NCI-H1694 (cell line): ENCODE measurements at places on chromosomes 6 and 20.

- no peak for DNase-seq
Measured at GRCh38 chr6:106614592-106615257, 14.6 kb downstream of the RTN4IP1 start.

- no peak for DNase-seq
Measured at GRCh38 chr6:99350573-99350972, 1.1 kb upstream of the FAXC start.

DNA sequence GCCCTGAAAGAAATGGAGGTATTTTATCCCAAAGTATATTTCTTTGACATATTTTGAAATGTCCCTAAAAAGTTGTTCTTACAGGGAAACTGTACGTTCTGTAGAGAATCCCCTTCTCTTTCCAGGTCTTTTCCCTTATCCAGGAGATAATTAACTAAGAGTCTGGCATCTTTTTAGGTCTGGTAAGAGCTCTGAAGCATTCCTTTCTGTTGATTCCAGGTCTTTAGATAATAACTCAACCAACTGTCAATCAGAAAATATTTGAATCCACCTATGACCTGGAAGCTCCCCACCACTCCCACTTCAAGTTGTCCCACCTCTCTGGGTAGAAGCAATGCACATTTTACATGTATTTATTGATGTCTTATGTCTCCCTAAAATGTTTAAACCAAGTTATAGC is 26.0 kb upstream of the CENPW start:
- DNase-seq = no peak

GRCh38 chr20:58146081-58146745 is 82.2 kb downstream of the ANKRD60 start:
- DNase-seq = no peak

- DNase-seq = no peak
Measured at GRCh38 chr20:46713957-46714834, 4.7 kb downstream of the SLC2A10 start.

DNA sequence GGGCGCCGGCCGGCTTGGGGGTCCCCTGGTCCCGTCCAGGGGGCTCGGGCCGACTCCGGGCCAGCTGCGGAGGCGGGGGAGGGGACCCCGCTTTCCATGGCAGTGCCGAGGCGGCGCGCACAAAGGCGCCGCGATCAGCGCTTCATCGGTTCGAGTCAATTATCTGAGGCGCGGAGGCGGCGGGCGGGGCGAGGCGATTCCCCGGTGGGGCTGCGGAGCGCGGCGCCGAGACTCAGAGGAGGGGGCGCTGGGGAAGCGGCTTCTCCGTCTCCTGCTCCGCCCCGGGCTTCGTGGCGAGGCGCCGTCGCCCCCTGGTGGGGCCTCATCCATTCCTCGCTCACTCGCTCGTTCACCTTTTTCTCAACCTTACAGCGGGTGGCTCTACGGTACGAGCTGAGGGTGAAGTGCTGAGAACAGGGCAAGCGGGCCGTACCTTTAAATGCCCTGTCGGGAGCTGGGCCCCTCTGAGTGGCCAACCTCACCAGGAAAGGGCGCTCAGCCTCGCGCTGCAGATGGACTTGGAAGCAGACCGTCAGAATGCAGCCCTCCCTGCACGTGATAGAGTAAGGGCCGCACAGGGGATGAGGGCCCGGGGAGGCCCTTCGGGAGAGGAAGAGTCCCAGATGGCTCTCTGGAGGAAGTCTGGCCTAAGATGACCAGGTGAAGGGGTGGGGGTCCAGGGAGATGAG is 39.9 kb downstream of the SLC52A3 start:
- DNase-seq = peak; percentile 60

DNA sequence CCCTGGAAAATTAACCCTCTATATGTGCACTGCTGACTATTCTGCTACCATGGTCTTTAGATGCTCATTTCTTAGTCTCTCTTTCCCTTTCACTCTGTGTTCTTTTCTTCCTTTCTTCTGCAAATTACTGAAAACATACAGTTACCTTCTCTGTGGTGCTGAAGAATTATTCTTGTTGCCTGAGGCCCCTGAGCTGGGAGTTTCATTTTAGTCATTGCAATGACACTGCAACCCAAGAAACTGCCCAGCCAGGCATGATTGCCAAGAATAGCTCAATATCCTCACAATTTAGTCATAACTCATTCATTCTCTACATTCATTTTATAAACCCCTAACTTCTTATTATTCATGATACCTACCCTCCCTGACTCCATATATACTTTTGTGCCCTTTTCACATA is 245.8 kb upstream of the RAB32 start:
- no peak for DNase-seq

DNA sequence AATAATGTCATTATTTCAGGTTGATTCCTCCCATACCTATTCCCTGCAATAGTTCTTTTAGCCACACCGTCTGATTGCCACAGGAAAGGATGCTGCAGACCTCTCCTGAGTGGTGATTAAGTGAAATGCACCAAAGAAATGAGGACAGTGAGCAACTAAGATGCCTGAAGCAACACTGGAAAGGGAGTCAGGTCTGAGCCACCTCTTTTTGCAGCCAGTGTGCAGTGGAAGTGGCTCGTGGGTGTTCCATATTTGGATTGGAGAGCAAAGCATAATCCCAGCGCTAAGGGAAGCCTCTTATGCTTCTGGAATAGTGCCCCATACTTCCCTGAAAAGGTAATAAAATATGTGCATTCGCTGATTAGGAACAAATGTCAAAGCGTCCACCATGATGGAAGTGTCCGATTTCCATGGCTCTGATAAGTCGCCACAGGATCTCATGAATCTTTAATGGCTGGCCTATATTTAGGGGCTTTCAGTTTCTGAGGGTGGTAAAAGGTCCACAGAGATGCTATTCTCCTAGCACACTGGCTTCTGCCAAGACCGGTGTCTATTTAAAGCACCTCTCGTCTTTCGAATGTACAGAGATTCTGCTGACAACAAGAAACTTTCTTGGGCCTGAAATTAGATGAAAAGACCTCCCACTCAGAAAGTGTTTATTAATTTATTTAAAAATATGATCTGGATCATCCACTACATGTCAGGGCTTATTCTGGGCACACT is 253.9 kb downstream of the SLC24A3 start:
- DNase-seq = no peak

GRCh38 chr20:53741726-53742028 is 148.0 kb upstream of the ZNF217 start:
- DNase-seq = no peak

- DNase-seq = no peak
Measured at GRCh38 chr20:32945710-32946221, 58.5 kb downstream of the SUN5 start.

- no peak for DNase-seq
Measured at GRCh38 chr6:149079911-149080491, 237.5 kb upstream of the TAB2 start.

DNA sequence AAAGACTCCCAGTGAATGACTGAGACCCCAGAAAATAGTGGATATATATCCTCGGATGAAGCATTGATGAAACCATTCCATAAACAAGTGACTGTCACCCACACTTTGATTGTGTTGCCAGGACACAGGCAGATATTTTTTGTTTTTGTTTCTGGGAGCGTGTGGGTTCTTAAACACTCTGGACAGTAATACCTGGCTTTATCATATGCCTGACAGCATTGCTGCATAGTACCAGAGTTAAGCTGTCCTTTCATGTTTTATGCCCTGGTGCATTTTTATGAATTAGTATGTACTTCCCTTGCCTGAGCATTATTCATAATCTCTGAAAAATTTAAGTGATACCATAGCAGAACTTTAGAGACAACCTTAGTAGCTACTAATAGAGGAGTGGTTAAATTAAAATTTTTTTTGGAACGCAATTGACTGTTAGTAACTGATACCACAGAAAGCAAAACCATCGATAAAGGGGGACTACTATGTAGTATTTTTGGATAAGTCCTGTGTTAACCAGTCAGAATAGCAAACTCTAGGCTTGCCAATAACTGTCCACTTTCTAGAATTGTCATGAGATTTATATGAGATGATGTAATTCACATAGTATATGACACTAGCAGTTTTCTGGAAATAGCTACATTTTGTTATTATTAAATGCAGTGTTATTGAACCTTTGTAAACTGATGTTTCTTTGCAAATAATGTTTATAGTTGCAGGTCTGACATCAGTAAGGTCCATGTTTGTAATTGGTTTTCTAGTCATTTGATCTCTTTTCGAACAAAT is 30.4 kb downstream of the SENP6 start:
- no peak for DNase-seq

GRCh38 chr6:125528621-125529041 is 220.8 kb upstream of the HEY2 start:
- no peak for DNase-seq

DNA sequence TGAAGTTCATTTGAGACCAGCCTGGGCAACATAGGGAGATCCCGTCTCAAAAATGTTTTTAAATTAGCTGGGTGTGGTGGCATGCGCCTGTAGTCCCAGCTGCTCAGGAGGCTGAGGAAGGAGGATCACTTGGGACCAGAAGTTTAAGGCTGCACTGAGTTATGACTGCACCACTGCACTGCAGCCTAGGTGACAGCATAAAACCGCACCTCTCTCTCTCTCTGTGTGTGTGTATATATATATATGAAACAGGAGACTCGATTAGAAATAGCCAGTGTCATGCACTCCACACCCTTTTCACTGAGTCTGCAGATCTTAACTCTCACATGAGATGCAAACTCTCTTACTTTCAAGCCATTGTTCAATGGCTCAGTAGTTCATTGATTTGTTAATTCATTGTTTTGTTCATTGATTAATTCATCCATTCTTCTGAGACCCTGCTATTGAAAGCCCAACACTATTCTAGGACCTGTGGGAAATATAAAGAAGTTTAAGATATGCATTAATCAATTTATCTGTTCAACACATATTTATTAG is 52.4 kb upstream of the MRPS10 start:
- no peak for DNase-seq

DNA sequence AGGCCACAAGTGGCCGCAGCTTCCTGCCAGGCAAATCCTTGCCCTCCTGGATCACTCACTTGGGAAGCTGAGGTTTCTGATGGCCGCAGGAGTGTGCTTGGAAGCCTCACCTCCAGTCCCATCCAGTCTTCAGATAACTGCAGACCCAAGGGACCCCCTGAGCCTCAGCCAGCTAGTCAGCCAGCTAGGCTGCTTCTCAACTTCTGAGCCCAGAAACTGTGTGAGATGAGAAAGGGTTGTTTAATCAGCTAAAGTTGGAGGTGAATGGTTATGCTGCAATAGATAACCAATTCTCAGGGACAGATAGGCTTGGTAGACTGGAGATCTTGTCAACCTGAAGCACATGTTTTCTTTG is 96.9 kb downstream of the THBS2 start:
- DNase-seq = no peak

- no peak for DNase-seq
Measured at GRCh38 chr6:79377888-79378348, 143.4 kb upstream of the HMGN3 start.

GRCh38 chr6:45610832-45611231 is 233.1 kb upstream of the SUPT3H start:
- DNase-seq = no peak

GRCh38 chr20:56345911-56346310 is 12.9 kb upstream of the FAM210B start:
- DNase-seq = no peak

- no peak for DNase-seq
Measured at GRCh38 chr20:47396762-47397476, 40.4 kb upstream of the ZMYND8 start.

DNA sequence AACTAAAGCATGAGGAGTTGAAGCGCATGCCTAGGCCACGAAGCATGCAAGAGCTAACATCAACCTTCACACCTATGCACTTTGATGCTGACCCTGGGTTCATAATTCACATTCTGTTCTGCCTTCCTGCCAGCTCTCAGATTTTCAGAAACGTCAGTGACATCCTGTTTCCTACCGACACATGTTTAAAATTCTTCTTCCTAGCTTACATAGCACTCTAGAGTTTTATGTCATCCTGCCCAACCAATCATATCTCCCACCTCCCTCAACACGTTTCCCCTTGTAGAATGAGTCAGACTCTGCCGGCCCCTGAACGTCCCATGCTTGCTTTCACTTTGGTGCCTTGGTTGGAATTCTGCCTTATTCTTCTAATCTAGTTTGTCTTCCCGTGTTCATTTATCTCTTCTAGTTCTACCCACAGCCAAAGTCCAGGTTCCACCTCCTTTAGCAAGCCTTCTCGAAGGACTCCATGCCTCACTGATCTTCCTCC is 97.2 kb upstream of the MAP7 start:
- DNase-seq = no peak

- DNase-seq = no peak
Measured at GRCh38 chr20:34065260-34065659, 46.8 kb downstream of the EIF2S2 start.

GRCh38 chr20:48621376-48622078 is 206.3 kb downstream of the PREX1 start:
- DNase-seq = no peak

DNA sequence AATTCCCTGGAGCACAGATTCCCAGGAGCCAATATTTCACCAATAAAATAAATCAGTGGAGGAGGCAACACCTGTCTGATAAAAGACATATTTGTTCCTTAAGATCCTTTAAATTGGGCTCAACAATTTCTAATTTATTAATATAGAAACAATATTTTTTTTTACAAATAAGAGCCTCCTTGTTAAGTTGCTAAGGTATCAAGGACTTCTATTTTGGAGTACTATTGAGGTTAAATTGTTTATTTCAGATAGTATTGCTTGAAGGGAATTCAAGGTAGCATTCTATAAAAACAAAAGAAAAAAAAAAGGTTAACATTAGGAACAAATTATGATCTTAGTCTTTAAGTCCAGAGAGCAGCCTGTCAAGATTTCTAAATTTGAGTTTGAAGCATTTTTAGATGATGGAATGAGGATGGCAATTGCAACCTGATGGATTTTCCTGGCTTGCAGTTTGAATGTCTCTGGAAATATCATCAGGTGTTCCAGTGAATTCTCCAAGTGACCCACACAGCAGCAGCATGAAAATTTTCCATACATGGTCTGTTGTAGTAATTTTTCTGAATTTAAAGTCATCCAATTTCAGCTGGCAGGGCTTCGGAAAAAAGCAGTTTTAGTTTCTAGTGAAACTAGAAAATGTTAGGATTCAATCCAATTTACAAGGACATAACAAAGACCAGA is 19.3 kb upstream of the NCR2 start:
- DNase-seq = no peak

- no peak for DNase-seq
Measured at GRCh38 chr20:40525351-40525750, 163.7 kb downstream of the MAFB start.
